ENCODE measurements at places on chromosomes 11 and 22.

DNA sequence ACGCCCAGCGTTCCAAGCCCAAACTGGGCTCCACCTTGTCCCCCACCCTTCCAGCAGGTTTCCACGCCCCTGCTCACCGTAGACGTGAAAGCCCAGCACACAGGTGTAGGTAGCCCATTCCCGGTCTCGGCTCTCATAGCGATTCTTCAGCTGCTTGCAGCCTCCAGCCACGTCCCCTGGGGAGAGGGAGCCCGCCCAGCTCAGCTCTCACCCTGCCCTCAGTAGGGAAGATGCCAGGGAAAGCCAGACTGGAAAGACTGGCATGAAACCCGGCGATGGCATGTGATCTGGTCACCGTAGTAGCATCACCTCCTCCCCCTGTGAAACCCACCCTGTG, 1.4 kb upstream of the MTA2 start:
- DNase-seq = no peak

- DNase-seq = no peak
Observed at GRCh38 chr11:64694026-64694755, 28.8 kb downstream of the NRXN2 start.

DNA sequence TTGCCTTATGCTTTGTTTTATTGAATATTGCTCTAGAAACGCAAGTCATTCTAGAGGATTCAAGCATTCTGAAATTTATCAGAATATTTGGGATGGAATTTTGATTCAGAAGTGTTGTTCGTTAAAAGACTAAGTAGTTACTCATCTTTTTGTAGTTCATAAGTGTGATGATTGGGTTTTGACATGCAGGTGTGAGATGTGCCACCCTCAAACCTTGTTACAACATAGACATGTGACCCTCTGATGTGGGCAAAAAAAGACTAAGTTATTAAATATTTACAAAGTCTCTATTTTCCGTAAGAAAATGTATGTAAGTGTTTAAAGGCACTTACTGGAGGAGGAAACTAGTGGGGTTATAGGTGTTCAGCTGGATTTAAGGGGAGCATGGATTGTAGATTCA, 8.9 kb downstream of the YWHAH start:
- no peak for DNase-seq

DNA sequence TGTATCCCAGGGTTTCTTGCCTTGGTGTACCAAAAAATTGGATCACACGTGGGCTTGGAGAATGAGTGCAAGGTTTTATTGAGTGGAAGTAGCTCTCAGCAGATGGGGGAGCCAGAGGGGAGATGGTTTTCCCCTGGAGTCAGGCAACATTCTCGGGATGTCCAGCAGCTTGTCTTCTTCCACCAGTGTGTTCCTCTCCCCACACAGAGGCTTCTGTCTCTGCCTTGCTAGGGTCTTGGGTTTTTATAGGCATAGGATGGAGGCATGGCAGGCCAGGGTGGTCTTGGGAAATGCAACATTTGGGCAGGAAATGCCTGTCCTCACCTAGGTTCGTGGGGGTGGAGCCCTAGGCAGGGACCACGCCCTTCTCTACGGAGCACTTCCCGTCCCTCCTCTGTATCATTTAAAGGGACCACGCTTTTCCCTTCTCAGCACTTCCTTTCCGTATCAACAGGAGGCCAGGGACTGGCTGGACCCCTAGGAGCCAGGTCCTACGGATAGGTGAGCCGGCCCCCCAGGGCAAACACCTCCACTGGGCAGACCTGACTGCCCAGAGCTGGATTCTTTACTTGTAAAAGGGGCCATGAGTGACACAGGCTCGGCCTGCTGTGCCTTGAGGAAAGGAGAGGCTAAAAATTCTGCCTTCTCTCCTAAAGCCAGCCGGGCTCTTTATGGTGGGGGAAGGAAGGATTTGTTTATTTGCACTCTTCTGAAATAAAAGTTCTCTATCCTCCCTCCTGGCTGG, 55.3 kb upstream of the CCDC188 start:
- peak; percentile 83 for DNase-seq

DNA sequence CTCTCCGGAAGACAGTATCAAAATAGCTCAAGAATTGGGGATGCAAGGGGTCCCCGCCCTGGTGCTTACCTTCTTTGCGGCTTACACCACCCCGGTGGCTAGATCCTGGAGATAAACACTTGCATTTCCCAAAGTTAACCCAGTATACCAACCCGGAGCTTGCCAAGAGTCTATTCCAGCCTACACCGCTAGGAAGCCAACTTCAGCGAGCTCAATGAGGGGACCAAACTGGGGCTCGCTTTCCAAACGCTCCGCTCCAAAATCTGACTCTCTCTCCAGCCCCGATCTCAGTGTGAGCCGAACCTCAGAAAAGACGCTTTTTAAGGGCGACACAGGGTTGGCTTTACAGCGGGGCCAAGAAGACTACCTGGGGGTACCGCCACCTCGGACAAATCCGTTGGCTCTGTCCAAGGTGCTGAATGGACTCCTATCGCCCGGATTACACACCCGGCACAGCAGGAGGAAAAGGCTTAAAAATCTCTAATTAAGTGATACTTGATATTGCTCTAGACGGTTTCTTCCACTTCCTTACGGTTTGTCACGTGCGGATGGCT, 20.1 kb upstream of the BDNF start:
- peak; percentile 47 for DNase-seq

Measured in activated naive CD4-positive, alpha-beta T cell treated with anti-CD3 and anti-CD28 coated beads for 36 hours (primary cell).